ENCODE measurements at places on chromosomes 11 and 22.

DNA sequence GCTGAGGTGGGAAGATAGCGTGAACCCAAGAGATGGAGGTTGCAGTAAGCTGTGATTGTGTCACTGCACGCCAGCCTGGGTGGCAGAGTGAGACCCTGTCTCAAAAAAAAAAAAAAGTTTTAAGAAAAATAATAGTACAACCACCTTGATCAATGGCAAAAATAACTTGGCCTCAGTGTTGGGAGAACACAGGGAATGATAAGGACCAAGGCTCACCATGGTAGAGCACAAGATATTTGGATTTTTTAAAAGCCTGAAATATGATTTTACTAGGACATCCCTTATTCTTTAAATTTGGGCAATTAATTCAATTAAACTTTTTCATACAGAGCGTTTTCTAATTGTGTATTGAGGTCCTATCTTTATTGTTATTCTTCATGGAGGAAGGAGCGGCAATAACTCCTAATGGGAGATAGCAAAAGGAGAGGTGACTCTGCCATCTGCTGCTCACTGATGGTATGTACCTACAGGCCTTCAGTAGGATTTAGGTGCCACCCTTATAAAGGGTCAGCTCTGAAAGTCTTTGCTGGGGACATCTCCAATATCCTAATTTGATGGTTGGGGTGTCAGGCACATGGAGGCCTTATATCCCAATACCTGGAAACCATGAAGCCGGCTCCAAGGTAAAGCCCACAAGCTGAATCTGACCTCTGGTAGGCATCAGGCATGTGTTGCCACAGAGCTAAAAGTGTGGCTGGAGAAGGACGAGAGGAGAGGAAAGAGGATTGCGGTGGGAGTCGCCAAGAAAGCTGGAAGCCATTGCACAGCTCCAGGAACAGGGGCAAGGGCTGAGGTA lies 21.9 kb upstream of the POLD3 start:
- no peak for DNase-seq

GRCh38 chr11:69427906-69428880 lies 53.3 kb upstream of the LINC01488 start:
- DNase-seq = no peak

DNA sequence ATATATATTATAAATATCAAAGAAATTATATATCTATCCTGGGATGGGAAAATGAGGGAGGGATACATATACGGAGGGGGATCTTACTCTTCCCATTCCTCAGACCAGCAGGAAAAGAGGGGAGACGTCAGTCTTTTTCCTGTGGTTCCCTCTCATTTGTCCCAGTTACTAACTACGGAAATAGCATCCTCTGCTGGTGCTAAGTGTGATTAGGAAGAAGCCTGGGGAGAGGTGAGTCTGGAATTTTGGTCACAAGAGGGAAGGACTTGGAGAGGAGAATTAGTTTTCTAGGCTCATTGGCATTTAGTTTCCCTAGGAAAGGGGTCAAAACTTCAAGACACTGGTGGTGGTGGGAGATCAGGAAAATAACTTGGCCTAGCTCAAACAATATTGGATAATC lies 11.6 kb downstream of the MED19 start:
- DNase-seq = no peak

DNA sequence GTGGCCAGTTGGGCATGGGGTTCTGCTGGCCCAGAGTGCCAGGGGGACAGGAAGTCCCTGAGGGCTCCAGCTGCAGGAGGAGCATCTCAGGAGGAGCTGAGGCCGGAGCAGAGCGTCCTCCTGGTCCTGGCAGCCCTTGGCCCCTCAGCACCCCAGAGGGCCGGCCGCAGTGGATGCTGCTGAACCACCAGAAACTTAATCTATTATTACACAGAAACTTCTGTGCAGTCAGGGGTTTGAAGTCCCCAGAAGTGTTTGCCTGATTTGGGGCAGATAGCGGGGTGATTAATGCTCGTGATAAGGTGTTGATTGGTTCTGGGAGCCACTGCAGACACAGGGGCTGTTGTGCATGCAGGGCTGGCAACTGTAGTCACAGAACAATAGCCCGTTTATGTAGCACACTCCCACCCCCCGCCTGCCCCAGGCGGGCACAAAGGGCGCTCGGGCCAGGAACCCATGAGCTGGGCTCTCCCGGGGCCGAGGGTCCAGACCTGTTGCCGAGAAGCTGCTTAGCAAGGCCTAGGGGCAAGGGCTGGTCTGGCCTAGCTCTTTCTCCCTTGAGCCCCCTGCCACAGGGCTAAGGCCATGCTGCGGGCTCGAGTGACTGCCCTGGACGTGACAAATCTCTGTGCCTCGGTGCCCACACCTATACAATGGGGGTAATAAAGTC lies 29.0 kb upstream of the KCNQ1OT1 start:
- no peak for DNase-seq

- no peak for DNase-seq
Measured at GRCh38 chr11:134474070-134474860, 62.2 kb upstream of the B3GAT1 start.

All from activated CD8-positive, alpha-beta memory T cell treated with anti-CD3 and anti-CD28 coated beads for 1 hour (primary cell).